ENCODE measurements at places on chromosomes 16 and 17.

- no peak for DNase-seq
These were observed 9.3 kb downstream of the CHD9NB start for GRCh38 chr16:53043428-53043831.

GRCh38 chr16:25038239-25038954 lies 23.2 kb upstream of the ARHGAP17 start:
- no peak for DNase-seq

DNA sequence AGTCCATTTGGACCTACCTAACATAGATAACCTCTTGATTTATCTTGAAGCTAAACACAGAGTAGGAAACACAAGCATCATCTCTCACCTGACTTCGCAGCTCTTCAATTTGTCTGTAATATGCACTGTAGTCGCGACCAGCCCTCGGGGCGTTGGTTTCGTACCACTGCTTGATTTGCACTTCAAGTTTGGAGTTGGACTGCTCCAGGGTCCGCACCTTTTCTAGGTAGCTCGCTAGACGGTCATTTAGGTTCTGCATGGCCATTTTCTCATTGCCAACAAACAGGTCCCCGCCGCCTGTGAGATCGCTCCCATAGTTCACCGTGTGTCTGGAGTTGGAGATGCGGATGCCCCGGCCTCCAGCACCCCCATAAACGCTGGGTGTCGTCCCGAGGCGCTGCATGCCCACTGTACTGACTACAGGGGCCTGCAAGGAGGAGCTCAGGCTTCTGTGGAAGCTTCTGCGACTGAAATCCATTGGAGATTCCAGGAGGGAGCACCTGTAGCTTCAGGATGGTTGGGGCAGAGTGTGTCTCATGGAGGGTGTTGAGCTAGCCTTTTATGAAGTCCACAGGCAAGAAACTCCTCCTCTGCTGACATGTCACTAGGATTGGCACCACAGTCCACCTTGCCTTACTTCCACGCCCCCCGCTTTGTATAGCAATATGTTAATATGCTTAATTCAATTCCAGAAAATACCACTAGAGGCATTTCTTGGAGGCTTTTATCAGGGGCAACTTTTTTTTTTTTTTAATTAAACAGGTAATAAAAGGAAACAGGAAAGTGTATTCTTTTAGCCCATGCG lies at the start of gene KRT20:
TSS of gene KRT20 (minus strand) at position 535 of the 805 bp plus-strand sequence. CDS start at position 478, 57 bp downstream.
- DNase-seq, result no peak

DNA sequence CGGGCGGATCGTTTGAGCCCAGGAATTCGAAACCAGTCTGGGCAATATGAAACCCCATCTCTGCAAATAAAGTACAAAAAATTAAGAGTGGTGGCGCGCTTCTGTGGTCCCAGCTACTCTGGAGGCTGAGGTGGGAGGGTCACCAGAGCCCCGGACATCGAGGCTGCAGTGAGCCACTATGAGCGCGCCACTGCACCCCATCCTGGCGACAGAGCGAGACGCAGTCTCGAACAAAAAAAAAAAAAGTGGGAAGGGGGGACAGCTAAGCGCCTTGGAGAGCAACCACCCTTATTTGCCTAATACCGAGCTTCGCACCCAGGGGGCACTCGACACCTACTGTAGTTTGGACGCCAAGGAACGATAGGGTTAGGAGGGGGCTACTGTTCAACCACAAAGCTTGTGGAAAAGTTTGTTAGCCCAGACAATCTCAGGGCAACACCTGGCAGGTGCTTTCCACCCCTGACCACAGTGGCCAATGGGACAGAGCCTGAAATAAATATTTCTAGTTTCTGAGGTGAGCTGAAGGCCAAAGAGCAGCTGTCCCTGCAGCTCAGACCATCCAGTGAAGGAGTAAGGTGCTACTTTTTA lies 847 bp upstream of the PSMC3IP start:
- DNase-seq, result peak; percentile 53

GRCh38 chr17:52824542-52824941 lies 666.0 kb upstream of the CA10 start:
- no peak for DNase-seq

GRCh38 chr17:50348522-50349242 lies 2.8 kb downstream of the XYLT2 start:
- DNase-seq, result no peak

GRCh38 chr17:82883419-82884031 lies 43.7 kb upstream of the ZNF750 start:
- DNase-seq, result no peak

DNA sequence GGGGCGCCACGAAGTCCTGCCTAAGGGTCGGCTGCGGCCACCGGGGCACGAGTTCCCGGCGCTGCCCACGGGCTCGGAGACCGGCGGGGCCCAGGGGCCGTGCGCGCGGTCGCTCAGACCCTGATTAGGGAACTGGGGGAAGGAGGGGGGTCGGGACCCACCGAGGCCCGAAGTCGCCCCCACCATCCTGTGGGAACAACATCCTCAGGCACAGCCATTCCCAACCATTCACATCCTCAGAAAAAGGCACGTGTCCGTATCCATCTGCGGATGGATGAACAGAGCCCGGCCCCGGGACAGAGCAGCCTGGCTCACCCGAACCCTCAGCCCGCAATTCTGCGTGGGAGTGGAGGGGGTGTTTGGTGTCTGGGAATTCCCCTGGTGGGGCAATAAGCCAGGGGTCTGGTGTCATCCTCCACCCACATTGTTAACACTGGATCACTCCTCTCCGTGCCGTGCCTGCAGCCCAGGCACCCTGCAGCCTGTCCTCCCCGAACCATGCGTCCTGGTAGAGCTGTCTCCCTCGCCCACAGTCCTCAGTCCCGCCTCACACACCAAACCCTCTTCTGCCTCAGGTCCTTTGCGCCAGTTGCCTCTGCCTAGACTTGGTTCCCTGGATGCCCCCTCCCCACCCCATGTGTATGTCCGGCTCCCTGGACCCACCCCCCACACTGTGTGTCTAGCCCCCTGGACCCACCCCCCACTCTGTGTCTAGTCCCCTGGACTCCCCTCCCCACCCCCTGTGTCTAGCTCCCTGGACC lies 789 bp upstream of the CCDC57 start:
- DNase-seq, result peak; percentile 54

GRCh38 chr17:75079023-75079373 lies 8.8 kb upstream of the SLC16A5 start:
- no peak for DNase-seq

- no peak for DNase-seq
These were observed 18.1 kb upstream of the LCMT1 start for GRCh38 chr16:25093208-25094061.

DNA sequence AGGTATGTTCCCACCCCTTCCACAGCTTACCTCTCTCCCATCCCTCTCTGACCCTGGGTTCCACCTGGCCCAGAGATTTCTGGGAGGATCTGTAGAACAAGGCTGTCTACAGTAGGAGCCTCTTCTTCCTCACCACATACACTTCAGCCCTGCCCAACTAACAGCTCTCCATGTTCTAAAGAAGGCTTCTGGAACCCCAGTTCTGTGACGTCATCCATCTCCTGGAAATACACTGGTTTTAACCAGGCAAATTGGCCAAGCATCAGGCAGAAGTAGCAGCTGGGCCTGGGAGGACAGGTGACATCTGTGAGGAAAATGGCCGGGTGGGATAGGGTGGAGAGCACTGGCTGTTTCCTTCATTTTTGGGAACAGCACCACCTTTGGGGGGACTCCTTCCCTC lies at the start of gene LYZL6:
TSS of gene LYZL6 (minus strand) at position 177 of the 400 bp plus-strand sequence. CDS start 4,357 bp downstream, outside the sequence.
- DNase-seq, result no peak

GRCh38 chr16:68356249-68356918 lies 45.6 kb downstream of the PRMT7 start:
- no peak for DNase-seq

DNA sequence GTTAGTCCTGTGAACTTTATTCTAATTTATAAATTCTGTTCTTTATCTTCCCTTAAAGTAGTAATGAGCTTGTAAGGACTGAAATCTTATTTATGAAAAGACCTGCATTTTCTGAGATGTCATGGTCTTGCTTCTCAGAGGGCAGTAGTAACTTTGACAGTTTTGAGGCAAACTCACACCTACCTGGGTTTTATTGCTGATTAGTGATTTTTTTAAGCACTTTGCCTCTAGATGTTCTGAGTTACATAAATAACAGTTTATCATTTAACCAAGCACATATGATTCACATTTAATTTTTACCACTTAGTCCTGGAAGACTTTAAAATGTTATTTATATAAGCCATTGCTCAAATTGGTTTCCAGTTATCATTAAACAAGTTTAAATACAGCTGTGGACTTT lies 10.7 kb downstream of the DUSP14 start:
- no peak for DNase-seq

- no peak for DNase-seq
These were observed 460.0 kb downstream of the TOX3 start for GRCh38 chr16:52086901-52087300.

DNA sequence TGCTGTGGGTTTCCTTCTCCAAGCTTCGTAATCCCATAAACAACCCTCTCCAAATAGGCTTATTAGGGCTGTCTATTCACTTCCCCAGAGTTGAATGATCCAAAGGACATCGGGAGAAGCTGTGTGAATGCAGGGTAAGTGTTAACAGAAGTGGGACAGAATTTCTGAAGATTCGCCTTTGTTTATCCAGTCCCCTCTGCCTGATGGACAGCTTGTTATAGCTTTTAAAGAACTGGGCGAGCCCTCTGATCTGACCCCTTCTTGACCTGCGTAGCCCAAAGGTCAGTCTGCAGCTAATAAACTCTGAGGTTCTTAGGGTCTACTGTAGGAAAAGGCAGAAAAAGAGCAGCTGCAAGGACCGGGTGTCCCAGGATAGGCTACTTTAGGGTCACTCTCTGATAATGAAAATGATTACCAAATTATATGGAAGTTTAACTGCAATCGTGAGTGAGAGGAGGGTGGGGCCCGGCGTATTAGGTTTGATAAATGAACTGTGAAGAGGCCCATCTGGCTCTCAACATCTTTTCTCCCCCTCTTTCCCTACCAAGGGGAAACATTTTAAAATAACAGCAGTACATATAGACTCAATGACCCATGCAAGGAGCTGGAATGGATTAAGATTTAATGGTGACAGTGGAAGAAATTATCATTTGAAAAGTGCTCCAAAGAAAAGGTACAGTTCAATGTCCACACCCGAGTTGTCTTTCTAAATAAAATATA lies 233.4 kb downstream of the FTO start:
- DNase-seq, result no peak

- DNase-seq, result no peak
These were observed 581 bp downstream of the PRKCA start for GRCh38 chr17:66302761-66303626.

GRCh38 chr17:61726977-61727376 lies 136.0 kb upstream of the NACA2 start:
- no peak for DNase-seq

DNA sequence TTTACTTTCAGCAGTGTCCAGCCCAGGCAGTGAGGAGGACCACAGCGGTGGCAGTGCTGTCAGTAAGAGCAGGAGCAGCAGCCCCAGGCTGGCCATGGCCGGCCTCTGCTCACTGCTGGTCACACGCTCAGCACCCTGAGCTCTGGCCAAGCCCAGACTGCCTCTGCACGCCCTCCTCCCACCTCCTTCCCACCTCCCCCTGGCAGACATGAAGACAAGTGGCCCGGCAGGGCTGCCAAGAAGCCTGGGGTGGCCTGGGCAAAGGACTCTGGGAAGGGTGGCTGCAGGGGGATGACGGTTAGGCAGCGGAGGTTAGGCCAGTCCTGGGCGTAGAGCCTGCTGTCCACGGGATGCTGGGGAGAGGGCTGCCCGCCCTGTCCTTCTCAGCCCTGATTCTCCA lies at the start of gene C16orf89:
TSS of gene C16orf89 (minus strand) at position 144 of the 400 bp plus-strand sequence. CDS start at position 96, 48 bp downstream.
- DNase-seq, result no peak

- DNase-seq, result no peak
These were observed 28.4 kb upstream of the STH start for GRCh38 chr17:45970659-45971058.

Data from NK-92 treated with Interleukin-12 subunit alpha and Interleukin-12 subunit beta, amount 100 ng/mL, for 24 hours (cell line).